ENCODE measurements at places on chromosomes 3 and 15.

DNA sequence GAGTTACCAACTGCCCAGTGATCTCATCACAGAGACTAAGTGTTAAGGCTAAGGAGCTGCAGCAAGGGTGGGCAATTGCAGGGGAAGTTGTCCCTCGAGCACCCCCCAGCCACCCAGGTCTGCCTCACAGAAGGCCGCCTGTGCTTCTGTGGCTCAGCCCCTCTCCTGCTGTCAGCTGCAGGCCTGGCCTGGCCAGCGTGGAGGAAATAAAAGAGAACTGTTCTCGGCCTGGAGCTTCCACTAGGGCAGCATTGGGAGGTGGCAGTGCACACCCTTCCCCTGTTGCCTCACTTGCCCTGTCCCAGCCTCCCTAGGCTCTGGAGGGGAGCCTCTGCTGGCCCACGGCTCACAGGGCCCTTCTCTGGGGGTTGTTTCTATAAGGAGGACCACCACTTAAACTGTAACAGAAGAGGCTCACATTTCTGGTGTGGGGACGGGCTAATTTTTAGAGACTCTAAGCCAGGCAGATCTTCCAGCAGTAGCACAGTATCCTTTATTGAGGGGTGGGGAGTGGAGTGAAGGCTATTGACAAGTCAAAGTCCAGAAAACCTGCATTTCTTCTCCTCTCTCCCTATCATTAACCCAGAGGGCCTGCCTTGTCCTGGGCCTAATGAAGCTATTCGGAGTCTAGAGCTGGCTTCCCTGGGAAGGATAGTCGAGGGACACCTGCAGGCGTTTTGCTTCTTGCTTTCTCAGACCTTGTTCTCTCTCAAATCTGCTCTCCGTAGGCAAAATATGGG lies 75.6 kb upstream of the ADPGK start:
- no peak for DNase-seq

DNA sequence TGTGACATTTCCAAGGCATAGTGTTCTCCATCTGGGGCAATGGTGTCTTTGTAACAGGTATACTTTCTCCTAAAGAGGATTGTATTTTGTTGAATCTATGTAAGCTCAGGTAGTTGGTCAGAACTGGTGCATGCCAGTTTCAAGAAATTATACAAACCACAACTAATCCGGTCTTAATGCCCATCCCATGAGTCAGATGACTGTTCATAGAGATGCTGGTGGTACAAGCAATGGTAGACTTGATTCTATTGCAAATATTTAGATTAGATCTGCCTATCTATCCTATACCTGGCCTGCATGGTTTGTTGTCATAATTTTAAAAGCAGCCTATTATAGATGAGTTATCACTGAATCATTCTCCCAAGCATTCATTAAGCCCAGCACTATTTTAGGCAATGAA lies 43.5 kb downstream of the ATP13A5 start:
- no peak for DNase-seq

DNA sequence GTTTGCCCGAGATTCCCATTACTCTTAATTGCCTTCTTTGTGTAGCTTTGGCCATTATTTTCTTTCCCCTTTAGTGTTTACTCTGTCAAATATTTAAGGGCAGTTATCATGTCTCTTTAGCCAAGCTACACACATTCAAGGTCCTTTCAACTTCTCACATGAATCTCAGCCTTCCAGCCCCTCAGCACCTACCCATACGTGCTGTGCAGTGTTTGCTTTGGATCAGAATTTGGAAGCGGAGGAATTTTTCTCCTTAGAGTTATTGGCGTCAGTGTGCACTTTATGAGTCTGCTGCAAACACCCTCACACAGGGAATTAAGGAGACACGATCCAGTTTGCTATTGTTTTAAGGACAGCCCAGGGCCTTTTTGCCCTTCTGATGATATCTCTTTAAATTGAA lies 231.6 kb downstream of the CACNA2D3 start:
- DNase-seq: no peak

GRCh38 chr3:133655731-133656515 lies 5.8 kb downstream of the TOPBP1 start:
- DNase-seq: no peak

DNA sequence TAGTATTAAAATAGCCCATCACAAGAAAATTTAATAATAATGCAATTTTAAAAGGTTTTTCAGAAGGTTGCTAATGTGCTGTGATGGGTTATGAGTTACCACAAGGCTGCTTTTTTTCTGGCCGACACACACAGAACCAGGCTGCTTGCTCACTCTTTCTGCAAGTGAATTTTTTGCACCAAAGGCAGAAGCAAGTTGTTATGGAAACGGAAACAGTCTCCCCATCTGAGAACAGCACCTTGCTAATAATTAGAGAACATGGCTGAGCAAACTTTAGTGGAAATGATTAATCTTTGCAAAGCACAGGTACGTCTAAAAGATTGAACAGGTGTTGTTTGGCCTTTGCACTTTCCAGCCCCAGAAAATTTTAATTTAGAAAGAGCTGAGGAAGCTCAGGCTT lies 51.0 kb downstream of the CACNA2D3 start:
- DNase-seq: no peak

- no peak for DNase-seq
Observed at GRCh38 chr15:29064290-29064689, 178.5 kb downstream of the APBA2 start.

GRCh38 chr3:186084264-186084663 lies 24.6 kb downstream of the ETV5 start:
- DNase-seq: no peak

GRCh38 chr3:194051366-194052149 lies 84.4 kb upstream of the HES1 start:
- peak; percentile 84 for DNase-seq

DNA sequence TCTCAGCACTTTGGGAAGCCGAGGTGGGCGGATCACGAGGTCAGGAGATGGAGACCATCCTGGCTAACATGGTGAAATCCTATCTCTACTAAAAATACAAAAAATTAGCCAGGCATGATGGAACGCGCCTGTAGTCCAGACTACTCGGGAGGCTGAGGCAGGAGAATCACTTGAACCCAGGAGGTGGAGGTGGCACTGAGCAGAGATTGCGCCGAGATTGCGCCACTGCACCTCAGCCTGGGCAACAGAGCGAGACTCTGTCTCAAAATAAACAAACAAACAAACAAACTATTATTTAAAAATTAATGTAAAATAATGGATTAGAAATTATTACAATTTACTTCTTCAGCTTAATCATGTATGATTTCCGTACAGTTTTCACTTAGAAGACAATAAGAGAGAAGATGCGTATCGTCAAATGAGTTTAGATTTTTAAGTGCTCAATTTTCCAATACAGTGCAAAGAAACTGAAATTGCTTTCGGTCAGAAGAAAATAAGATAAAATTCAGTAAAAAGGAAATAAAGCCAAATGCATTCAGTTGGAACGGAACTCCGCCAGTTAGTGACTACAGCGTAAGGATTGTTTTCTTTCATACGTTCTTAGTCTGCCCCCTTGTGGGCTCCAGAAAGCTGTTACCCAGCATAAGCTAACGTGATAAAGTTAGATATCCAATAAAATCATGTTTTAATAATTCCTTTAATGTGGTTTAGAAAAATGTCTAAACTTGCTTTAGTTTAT lies 24.8 kb downstream of the AADAC start:
- DNase-seq: peak; percentile 67

DNA sequence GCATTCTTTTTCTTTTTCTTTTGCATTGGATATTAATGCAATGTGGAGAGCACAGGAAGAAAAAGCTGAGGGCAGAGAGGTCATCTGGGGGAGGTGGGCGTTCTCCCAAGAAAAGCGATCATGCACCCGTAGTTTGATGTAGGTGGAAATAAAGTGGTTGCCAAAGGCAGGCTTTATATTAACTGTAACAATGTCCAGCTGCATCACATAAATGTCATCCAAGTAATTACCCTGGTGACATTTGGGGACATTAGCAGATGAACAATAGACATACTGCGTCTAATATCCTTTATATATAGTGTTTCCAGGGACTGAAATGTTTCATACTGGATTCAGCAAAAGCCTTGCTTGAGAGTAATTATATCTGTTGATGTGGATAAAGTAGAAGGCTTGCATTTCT lies 135.5 kb downstream of the CNTN6 start:
- no peak for DNase-seq

- no peak for DNase-seq
Observed at GRCh38 chr15:46872286-46872980, 844.9 kb upstream of the SEMA6D start.

- DNase-seq: no peak
Observed at GRCh38 chr3:18307529-18307928, 117.6 kb downstream of the SATB1 start.

DNA sequence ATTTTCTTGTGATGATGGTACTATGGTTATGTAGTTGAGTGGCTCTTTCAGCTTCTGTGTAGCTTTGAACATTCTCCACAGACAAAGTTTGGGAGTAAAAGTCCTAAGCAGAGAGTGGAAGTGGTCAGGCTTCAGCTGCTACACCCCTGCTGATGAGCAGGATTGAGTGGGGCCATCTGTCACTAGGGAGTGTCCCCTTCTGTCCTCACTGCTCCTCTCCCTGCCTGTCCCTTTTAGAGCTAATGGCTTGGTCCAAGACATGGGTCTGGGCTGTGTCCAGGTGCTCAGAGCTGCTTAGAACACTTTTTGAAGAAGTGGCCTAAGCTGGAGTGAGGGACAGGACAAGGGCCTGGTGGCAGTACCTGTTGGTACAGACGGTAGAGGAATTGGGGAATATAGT lies 15.1 kb downstream of the MYZAP start:
- no peak for DNase-seq

- no peak for DNase-seq
Observed at GRCh38 chr15:40102897-40103858, 5.5 kb downstream of the BMF start.

DNA sequence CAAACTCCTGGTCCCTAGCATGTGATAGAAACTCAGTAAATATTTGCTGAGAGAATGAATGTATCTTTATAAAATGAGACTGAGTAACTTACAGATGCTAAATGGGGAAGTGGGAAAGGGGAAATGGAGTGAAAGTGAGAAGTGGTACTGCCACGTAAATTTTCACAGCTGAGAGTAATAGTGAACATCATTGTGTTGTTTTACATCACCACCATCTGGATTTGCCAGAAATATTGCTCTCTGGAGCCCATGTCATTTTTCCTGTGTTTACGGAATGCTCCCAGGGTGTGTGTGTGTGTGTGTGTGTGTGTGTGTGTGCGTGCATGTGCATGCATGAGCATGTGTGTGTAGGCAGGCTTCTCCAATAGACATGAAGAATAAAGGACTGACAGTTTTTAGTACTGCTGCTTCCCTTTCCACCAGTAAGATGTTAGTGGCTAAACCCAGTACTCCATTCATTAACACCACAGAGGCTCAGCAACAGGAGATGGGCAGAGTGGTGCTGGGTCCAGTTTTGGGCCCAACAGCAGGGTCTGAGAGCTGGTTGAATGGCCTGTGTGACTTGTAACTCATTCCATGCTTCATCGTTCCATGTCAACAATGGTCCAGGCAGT lies 57.3 kb downstream of the DIPK2A start:
- DNase-seq: peak; percentile 71

GRCh38 chr15:65366122-65366892 lies 11.5 kb downstream of the IGDCC3 start:
- no peak for DNase-seq

DNA sequence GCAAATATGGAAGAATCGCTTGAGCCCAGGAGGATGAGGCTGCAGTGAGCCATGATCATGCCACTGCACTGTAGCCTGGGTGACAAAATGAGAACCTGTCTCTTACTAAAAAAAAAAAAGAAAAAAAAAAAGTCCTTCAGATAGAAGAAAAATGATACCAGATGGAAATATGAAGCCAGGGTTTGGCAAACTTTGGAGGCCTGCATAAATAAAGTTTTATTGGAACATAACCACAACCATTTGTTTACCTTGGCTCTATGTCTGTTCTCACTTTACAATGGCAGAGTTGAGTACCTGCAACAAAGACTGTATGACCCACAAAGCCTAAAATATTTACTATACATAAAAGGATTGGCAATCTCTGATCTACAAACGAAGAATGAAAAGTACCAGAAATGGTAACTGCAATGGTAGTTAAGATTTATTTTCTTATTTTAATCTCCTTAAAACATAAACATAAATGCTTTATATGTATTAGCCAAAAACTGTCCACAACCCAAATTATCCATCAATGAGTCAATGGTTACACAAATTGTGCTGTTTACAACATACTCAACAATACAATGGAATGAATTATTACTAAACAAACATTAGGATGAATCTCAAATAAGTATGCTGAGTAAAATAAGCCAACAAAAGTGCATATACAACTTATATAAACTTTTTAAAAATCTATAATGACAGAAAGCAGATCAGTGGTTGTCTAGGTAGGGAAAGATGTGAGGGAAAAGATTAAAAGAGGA lies 41.8 kb downstream of the GOLGB1 start:
- no peak for DNase-seq

GRCh38 chr15:83290236-83290635 lies 5.8 kb upstream of the BNC1 start:
- DNase-seq: no peak

DNA sequence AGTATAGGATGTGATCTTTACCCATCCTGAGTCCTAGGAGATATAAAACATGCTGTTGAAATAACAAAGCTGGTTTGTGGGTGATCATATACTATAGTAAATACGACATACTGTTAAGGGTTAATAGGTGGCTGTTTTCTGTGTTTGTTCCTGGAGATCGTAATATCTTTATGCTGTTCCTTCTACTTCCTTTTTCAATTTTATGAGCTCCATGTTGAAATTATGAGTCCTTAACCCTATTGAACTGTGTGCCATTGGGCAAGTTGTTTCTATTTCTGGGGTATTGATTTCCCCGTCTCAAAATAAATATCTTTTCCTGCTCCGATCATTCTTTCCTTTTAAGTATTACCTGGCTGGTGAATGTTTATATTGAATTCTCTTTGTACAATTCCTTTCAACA lies 115.1 kb downstream of the LPP start:
- DNase-seq: no peak

- no peak for DNase-seq
Observed at GRCh38 chr15:38631119-38632075, 66.8 kb upstream of the RASGRP1 start.

DNA sequence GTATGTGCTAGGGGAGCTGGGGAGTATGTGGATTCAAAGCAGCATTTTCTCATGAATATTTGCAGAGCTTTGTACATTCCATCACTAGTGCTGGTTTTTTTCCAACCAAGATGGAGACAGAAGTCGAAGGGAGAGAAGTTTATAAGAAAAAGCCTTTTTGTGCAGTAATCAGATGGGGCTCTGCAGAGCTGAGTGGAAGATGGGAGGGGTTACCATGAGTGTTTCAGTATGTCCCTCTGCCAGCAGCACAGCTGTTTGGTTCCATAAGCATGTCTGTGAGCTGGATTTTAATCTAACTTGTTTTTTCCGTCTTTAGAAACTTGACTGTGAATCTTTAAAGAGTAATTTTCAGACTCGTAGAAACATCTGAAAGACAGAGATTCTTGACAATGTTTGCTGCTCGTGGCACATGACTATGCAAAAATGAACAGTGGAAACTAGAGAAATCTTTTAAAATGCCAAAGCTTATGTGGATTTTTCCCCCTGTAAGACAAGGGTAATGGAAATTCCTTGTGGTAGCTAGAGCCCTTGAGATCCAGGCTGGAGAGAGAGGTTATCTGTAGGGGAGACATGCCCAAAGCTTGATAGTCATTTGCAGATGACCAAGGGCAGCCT lies 20.3 kb downstream of the STARD9 start:
- DNase-seq: no peak

Data from KBM-7 (cell line).